ENCODE measurements at places on chromosomes 6 and 20.
A peak's percentile ranks its signal among the peaks of the same experiment; 100 is the strongest.

- DNase-seq: no peak
Measured at GRCh38 chr6:117840541-117840983, 66.5 kb upstream of the SLC35F1 start.

DNA sequence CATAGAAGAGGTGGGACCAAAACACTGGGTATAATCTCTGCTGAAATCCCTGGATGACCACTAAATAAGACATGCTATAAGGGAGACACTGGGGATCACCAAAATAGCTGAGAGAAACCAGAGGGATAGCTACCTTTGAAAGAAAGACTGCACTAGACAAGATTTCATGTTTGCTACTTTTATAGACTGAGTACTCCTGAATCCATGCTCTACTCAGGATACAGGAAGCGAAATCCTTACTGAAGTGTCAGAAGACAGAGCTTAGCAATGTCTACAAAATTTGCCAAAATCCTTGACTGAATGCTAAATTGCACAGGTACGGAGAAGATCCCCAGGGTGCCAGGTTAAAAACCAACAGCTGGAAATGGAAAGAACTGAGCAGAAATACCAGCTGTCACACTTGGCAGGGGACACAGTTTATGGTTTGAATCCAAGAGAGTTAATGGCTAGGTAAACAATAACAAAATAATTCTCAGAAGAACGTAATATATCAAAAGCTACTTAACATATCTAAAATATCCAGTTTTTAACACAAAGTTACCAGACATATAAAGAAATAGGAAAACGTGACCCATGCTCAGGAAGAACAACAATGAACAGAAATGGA lies 125.4 kb downstream of the MAN1A1 start:
- DNase-seq: no peak

DNA sequence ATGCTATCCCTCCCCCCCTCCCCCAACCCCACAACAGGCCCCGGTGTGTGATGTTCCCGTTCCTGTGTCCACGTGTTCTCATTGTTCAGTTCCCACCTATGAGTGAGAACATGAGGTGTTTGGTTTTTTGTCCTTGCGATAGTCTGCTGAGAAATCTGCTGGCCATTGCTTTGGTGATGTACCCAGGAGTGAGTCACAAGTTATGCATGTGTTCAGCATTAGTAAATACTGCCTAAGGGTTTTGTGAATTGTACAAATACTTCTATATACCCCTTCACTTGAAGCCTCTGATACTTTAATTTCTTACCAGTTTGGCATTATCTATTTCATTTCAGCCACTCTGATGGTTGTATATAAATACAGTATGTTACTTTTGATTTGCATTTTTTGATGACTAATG lies 711.3 kb upstream of the GJE1 start:
- no peak for DNase-seq

GRCh38 chr6:137284811-137285110 lies 65.6 kb upstream of the IFNGR1 start:
- DNase-seq: no peak

- DNase-seq: no peak
Measured at GRCh38 chr6:155039618-155040017, 44.5 kb downstream of the TIAM2 start.

GRCh38 chr6:16985513-16986284 lies 116.2 kb upstream of the STMND1 start:
- DNase-seq: no peak

DNA sequence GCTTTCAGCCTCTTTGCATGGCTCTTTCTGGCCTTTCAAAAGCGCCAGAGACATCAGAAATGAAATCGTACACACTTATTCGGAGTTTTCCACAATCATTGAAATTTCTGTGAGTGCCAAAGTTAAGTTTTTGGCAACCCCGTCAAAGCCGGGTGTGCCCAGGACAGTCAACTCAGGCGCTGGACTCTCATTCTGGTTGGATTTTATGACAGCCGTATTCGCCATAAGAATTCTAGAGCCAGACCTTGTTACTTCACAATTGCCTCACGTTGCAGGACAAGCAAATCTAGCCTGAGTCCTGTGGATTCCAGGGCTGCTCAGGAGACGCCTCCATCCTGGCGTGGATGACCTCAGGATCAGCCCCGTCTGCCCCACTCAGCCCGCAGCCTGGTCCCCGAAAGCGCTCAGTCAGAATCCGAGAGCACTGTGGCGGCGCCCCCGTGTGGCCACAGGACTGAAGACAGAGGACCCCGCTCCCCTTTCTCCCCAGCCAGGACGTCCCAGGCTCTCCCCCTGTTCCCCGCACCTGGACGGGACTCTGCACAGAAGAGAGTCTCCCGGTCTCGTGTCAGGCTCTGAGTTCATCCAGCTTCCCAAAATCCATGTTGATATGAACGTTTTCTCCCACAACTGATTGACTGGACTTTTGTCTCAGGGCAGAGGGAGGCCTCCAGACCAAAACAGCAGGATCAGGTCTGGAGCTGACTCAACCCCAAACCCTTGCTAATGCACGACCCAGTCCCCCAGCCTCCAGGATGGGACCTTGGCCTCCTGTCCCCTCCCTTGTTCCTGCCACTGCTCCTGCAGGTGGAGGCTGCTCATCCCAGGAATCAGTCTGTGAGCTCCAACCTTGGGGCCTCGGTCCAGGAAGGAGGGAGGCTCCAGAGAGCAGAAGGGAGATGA lies 38.2 kb downstream of the MICA start:
- peak; percentile 71 for DNase-seq

DNA sequence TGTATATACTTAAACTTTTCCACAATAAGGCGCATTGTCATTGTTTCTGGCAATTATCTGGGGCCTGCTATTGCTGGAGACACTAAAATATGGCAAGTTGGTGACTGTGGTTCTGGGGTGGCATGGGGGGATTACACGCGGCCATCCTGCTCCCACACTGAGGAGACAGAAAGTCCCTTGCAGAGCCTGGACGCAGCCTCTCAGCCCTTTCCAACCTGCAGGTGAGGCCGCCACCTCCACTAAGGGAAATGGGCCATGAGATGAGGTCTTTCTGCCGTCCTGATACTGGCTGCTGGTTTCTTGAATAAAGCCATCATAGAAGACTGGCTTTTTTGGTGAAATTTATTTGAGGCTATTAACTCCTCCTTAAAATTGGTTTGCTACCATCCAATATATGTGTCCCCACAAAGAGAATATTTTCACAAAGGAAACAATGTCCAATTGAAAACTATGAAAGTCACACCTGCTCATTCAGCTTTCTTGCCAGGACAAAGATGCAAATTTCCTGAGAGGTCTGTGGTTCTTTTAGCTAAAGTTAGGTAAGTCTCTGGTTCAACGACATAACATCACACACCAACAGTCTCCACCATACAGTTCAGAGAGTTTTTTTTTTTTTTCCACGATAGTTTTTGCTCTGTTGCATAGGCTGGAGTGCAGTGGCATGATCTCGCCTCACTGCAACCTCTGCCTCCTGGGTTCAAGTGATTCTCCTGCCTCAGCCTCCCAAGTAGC lies 13.0 kb downstream of the TXNDC5 start:
- no peak for DNase-seq

DNA sequence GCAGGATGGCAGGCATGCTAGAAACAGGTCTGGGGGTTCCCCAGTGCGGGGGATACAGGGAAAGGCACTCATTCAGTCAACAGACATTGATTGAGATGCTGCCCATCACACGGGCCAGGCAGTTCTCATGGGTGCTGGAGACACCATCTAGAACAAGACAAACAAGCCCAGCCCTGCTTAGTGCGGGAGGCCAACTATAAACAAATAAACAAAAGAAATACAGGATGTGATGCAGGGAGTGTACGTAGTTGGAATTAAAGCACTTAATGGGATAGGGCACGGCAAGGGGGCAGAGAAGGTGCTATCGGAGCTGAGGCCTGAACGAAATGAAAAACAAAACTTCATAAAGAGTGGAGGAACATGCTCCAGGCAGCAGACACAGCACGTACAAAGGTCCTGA lies 169.3 kb downstream of the PREX1 start:
- DNase-seq: no peak

- DNase-seq: no peak
Measured at GRCh38 chr20:36391456-36391855, 85.3 kb downstream of the DLGAP4 start.

- no peak for DNase-seq
Measured at GRCh38 chr6:160315310-160315709, 32.9 kb upstream of the SLC22A3 start.

DNA sequence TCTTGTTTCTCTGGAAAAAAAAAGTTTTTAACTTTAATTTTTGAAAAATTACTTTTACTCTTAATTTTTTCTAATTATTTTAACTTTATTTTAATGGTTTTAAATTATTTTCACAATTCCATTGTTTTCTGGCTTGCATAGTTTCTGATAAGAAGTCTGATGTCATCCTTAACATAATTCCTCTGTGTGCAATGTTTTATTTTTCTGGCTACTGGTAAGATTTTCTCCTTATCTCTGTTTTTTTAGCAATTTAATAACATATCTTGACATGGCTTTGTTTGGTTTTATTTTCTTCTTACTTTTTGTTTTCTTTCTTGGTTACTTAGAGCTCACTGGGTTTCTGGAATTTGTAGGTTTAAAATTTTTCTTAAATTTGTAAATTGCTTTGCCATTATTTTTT lies 114.8 kb downstream of the TBXT start:
- DNase-seq: no peak

GRCh38 chr20:24698706-24699206 lies 229.3 kb downstream of the SYNDIG1 start:
- no peak for DNase-seq

DNA sequence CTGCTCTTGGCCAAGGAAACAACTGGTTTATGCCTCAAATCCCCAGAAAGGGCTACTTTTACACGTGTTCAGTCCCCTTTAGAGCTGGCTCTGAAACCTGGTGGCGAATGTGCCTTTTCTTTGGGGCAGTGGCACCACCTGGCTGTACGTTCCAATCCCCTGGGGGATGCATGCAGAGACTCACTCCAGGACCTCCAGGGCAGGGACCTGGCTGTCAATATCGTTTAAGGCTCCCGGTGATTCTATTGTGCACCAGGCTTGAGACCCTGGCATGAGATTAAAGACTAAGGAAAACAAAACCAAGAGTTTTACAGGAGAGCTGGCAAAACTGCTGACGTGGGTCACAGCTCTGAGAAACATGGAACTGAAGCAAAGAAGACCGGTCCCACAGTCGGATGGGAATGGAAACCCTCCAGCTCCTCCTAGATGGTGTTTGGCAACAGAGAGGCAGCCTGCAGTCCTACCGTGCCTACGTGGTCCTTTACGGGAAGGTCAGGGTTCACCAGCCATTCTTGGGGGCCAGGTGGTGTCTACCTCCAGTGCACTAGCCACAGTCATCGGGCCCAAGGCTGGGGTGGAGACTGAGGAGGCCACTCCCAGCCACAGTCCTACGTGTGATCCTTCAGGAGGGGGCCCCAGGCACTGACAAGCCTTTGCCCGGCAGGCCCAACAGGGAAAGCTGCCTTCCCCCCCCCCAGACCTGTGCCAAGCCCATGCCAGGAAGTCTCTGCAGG lies 203.3 kb upstream of the CST7 start:
- DNase-seq: no peak

GRCh38 chr20:58441723-58442122 lies 52.7 kb downstream of the VAPB start:
- no peak for DNase-seq

- DNase-seq: peak; percentile 11
Measured at GRCh38 chr20:62025832-62026563, 39.7 kb downstream of the TAF4 start.

- DNase-seq: no peak
Measured at GRCh38 chr6:56040223-56040622, 164.8 kb upstream of the BMP5 start.

- no peak for DNase-seq
Measured at GRCh38 chr6:33699739-33700138, 11.8 kb downstream of the UQCC2 start.

DNA sequence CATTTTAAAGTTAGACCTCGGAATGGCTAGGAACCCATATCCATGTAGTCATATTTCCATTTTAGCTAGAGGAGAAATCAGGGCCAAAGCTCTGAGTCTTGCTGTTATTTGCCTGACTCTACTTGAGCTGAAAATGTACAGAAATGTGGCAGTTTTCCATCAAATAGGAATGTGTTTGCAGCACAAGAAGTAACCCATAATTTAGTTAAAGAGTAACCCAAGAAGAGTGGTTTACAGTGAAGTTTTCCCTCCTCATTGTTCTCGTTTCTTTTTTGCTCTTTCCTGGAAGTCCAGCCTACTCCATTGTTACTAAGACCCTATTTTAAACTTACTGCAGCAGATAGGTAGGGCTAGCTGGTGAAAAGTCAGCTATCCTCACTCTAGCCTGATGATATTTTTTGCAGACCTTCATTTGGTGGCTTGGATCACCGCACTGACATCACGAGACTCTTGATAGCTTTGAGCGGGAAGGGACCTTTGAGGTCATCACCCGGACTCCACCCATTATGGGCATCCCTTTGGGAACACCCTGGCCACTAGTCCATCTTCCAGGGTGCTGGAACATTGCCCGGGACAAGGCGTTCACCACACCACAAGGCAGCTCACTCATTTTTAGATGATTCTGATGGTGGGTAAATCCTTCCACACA lies 28.0 kb upstream of the ADGRF5 start:
- no peak for DNase-seq

GRCh38 chr6:20640181-20640580 lies 105.9 kb downstream of the CDKAL1 start:
- DNase-seq: no peak

DNA sequence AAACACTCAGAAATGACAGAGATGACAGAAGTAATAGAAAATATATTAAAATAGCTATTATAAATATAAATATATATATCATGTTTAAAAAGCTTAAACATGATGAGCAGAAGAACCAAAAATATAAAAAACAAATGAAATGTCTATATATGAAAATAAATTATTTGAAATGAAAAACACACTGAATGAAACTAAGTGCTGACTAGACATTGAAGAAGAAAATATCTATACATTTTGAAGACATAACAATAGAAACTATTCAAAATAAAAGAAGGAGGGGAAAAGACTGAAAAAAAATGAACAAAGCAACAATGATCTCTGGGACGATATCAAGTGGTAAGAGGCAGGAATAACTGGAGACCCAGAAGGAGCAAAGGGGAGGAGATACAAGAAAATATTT lies 76.8 kb downstream of the RNASET2 start:
- no peak for DNase-seq

DNA sequence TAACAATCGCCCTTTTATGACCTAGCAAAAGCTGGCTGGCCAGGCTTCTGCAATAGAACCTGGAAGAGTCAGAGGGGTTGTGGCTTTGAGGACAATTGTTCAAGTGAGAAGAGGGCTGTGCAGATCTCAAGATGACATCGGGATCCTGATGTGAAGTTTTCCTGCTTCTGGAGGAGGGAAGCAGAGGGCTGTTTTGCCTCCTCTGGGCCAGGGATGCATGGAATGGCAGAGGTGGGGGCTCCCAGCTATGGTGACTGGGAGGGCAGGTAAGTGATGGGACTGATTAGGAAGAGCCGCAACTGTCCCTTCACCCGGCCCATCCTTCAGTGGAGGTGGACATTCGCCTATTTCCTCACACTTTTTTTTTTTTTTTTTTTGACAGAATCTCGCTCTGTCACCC lies 43.4 kb upstream of the BLCAP start:
- DNase-seq: no peak

GRCh38 chr6:129730477-129731165 lies 20.6 kb upstream of the ARHGAP18 start:
- DNase-seq: peak; percentile 52

DNA sequence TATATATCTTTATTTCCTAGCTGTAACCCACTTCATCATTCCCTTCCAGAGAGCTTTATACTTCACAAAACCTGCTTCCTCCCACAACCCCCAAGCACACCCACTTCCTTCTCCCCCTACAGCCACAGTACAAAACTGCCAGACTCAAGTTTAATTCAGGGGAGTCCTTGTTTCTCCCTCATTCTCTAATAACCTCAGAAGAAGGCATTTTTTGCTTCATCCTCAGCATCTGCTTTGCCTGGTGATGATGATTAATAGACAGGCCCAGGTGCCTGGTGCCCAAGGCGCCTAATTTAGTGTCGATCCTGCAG lies 414.3 kb downstream of the KIF16B start:
- no peak for DNase-seq
